Activated CD8-positive, alpha-beta memory T cell treated with anti-CD3 and anti-CD28 coated beads for 1 hour (primary cell): ENCODE measurements at places on chromosomes 1 and 21.

DNA sequence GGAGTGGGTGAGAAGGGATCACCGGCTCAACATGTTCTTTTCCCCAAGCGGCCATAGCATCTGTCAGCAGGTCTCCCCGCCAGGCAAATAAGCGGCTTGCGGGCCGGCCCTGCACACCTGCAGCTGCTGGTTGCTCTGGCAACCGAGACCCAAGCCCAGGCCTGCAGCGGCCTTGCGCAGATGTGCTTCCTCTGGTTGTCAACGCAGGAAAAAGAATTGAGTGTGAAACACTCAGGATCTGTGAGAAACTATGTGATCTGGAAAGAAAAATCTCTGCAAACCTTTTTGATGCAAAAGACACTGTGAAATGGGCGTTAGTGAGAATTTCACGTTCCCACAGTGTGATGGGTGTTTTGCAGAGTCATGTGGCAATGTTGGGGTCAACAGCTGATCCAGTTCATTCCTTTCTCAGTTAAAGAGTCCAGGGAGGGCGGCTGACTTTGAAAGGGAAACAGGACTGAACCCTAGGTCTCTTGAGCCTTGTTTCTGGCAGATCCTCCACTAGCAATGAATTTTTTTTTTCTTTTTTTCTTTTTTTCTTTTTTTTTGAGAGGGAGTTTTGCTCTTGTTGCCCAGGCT, 28.4 kb downstream of the TOMM20 start:
- DNase-seq: no peak

DNA sequence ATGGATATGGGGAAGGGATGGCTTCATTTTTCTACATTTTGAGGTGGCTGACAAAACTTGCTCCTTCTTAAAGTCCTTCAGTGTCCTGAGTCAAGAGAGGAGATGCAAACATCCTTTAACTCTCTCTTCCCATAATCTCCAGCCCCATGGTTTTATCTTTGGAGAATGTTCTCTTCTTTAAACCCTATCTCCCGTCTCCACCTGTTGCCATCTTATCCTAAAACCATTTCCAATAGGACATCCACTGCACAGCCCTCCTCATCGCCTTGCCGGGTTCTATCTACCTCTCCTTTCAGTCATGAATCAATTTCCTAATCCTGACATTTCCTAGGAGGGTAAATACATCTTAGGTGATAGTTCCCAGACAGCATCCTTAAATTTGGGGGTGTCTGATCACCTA, 44.2 kb upstream of the KCNE2 start:
- no peak for DNase-seq

DNA sequence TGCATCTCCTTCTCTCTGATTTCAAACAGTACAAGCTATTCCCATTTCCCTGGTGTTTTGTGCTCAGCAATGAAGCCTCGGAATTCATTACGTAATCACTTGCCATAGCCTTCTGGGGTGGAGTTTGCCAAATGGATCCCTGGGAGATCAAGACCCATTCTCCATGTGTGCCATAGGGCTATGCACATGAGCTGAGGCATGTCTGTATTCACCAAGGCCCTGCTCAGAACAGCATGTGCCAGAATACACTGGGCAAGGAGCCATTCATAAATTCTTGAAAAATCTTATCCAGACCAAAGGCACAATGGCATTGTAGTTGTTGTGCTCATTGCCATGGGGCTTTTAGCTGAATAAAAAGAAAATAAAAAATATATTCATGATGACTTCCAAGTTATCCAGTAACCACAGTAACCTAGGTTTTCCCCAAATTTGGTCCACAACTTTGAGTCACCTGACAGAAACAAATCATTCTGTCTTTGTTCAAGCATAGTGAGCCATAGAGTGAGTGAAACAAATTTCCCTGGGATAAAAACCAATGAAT, 53.0 kb downstream of the CRB1 start:
- DNase-seq: no peak

GRCh38 chr1:26359981-26360806, 6.3 kb upstream of the CRYBG2 start:
- peak; percentile 29 for DNase-seq

DNA sequence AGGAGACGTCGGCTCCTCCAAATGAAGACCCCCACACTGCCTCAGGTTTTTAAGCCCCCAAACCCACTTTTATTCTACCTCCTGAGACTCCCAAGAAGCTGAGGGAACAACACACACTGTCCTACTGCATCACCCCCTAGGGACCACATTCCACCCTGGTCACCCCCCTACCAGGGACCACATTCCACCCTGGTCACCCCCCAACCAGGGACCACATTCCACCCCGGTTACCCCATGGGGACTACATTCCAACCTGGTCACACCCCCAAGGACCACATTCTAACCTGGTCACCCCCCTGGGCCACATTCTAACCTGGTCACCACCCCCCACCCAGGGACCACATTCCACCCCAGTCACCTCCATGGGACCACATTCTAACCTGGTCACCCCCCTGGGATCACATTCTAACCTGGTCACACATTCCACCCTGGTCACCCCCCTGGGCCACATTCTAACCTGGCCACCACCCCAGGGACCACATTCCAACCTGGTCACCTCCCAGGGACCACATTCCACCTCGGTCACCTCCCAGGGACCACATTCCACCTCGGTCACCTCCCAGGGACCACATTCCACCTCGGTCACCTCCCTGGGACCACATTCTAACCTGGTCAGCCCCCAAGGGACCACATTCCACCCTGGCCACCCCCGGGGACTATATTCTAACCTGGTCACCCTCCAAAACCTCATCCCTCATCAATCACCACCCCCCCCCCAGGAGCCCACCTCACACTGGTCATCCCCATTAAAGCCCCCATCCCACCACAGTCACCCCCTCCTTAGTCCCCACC, 587.6 kb downstream of the NPHP4 start:
- DNase-seq: no peak

DNA sequence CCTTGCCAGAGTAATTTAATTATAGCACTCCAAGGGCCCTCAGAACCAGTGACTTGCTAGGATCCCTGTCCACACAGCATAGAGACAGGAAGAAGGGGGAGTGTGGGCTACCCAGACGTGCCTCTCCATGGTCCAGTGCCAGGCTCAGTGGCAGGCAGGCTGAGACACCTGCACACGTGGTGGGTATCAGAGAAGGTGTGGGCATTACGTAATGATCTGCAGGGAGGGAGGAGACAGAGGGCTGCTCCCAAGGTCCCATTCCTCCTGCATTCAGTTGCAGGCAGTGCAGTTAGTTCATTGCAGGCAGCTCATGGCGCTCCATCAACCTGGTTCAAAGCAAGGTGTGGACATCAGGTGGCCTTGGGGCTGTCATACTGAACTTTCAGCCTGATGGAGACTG, 49.9 kb downstream of the C8B start:
- DNase-seq: no peak

GRCh38 chr1:176656257-176656995, 193.5 kb downstream of the PAPPA2 start:
- DNase-seq: no peak

GRCh38 chr1:233707153-233707879, 93.4 kb downstream of the KCNK1 start:
- no peak for DNase-seq

DNA sequence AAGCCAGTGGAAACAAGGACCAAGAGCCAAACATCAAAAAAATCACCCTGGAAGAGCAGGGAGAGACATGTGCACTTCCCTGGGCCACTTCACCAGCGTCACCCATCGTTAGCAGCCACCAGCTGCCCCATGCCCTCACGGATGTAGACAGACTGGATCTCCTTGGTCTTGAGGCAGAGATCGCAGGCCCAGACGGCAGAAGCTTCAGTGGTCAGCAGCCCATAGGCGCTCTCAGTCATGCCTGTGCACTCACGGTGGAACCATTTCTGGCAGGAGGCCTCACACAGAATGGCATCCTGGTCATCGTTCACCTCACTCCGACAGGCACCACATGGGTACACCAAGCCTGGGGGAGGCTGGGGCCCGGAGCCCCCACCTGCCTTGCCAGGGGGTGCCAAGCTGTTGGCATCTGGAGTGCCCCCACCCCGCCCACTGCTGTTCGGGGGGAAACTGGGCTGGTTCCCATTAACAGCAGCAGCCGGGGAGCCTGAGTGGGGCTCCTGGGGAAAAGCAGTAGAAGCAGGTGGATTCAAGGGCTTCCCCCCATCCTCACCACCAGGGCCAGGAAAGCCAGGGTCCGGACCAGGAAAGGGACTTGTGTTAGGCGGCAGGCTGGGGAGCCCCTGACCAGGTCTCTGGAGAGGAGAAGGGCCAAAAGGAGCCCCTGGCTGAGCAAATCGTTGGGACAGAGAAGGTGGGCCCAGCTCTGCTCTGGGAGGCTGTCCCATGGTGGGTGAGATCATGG, 2.7 kb downstream of the PYGO2 start:
- no peak for DNase-seq

GRCh38 chr1:160436966-160437365, 36.6 kb downstream of the VANGL2 start:
- DNase-seq: no peak

- no peak for DNase-seq
These were observed 13.9 kb upstream of the PDIK1L start for GRCh38 chr1:26097696-26098095.

DNA sequence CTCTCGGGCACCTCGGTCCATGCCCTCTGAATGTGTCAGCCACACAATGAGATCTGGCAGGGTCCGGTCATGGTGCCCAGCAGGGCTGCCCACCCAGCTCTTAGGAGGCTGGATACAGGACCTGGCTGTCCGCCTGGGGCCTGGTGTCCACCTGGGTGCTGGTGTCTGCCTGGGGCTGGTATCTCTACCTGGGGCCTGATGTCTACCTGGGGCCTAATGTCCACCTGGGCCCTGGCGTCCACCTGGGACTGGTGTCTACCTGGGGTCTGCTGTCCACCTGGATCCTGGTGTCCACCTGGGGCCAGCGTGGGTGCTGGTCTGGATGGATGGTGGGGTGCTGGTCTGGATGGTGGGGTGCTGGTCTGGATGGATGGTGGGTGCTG, 45.1 kb upstream of the ACTRT2 start:
- DNase-seq: no peak

GRCh38 chr1:82388679-82389078, 587.9 kb downstream of the ADGRL2 start:
- DNase-seq: no peak

GRCh38 chr1:3021801-3022401, 634 bp downstream of the ACTRT2 start:
- no peak for DNase-seq

DNA sequence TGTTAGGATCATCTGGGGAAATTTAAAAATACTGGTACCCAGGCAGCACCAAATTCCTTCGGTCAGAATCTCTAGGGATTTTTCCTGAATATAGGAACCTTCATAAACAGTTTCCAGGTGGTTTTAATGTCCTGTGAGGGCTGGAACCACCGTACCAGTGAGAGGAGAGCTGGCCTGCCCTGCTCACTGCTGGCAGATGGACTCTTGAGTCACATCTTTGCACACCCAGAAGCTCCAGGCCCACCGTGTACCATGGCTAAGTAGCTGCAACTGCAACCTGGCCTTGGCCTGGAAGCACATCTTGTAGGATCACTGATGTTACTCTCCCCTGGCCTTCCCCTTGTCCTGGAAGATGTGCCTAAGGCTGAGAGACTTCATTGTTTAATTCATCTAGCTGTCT, 181.5 kb downstream of the DISC1 start:
- no peak for DNase-seq

DNA sequence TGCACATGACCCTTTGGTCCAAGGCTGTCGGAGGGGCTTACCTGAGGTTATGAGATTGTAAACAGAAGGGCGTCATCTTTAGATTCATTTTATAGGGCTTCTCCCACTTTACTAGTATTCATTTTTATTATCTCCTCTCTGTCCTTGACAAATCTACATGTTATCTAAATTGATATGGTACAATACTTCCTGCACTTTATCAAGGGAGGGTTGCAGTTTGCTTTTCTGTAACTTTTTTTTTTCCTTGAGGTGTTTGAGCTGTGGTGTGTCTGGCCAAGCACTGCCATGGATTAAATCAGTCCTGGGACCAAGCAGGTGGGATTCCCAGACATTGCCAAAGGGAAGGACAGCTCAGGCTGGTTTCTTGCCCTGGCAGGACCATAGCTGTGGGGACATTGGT, 32.0 kb upstream of the B3GALT5 start:
- no peak for DNase-seq

DNA sequence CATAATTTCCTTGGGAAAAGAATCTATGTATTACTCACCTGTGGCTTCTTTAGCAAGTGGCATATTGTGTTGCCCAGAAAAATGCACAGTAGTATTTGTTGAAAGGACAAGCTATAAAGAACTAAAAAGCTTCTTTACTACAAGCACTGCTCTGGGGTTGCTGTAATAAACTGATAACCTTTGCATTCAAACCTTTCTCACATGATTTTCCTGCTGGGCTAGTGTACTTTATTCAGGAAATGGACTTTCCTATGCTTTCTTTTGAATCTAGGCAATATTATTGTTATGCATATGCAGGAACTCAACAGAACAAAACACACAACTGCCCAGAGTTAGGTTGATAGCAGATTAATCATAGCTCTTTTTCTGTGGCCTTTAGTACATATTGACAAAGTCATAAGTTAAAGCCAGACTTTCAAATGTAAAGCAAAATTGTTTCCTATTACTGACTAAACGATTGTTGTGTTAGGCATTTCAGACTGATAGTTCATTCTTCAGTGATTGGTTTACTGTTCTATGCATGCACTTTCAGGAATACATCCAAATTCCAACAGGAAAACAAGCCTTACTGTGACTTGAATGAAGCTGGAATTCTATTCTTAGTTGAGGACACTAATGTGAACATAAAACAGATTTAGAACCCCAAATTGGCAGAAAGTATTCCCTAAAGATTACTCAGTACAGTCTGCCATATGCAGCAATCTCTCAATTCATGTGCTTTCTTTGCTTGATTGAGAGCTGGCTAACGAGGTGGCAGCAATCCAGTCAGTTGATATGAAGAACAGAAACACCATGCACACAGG, 564.3 kb upstream of the NEGR1 start:
- DNase-seq: no peak
